ENCODE measurements at places on chromosomes 2 and 18.

DNA sequence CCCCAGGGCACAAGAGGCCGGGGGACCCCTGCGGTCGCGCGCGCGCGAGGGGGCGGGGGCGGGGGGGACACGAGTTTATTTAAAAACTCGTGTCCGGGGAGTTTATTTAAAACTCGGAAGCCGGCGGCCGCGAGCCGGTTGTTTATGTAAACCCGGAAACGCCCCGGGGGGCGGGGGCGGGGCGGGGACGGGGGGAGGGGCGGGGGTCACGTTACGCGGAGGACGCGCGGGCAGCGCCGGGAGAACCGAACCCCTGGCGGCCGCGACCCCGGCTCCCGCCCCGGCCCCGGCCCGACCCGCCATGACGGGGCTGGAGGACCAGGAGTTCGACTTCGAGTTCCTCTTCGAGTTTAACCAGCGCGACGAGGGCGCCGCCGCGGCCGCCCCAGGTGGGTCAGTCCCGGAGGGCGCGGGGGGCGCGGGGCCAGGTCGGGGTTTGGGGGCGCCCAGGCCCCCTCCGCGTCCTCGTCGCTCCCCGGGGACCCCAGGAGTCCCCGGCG lies 4.4 kb downstream of the NFATC1 start:
- DNase-seq, result peak; percentile 57

- DNase-seq, result no peak
These were observed 31.0 kb upstream of the ALLC start for GRCh38 chr2:3626812-3627499.

DNA sequence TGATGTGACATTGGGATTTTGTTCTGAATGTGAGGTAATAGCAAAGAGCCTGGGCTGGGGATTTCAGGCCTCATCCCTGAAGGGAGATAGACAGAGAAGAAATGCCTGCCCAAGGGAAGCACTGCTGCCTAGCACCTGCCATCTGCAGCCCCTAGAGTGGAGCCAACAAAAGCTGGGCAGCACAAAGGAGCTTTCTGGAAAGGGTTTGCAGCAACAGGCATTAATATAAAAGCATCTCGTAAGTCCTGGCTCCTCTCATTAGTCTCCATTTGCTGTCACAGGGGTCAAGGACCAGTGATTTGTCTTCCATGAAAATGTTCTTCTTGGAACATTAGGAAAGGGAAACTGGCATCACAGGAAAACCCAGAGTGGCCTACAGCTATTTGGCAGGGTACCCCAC lies 157.2 kb upstream of the SLC14A2 start:
- no peak for DNase-seq

GRCh38 chr18:10297086-10297485 lies 157.3 kb upstream of the APCDD1 start:
- DNase-seq, result no peak

DNA sequence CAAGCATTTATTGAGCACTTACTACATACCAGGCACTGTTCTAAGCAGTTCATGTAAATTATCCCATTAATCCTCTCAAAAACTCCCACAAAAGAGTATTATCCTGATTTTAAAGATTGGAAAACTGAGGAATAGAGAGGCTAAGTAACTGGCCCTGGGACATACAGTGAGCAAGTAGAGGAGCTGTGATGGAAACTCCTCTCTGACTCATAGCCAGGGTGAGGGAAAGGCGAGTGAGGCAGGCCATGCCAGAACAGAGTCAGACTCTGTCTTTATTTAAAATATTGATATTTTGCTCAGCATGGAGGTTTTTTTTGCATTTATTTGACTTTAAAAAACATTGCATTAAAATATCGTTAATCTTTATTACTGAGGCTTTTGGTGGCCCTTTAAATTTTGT lies 208.0 kb downstream of the LOXHD1 start:
- no peak for DNase-seq

GRCh38 chr2:175167076-175167791 lies 769 bp downstream of the ATF2 start:
- no peak for DNase-seq

GRCh38 chr2:226334981-226335720 lies 464.5 kb downstream of the IRS1 start:
- no peak for DNase-seq

DNA sequence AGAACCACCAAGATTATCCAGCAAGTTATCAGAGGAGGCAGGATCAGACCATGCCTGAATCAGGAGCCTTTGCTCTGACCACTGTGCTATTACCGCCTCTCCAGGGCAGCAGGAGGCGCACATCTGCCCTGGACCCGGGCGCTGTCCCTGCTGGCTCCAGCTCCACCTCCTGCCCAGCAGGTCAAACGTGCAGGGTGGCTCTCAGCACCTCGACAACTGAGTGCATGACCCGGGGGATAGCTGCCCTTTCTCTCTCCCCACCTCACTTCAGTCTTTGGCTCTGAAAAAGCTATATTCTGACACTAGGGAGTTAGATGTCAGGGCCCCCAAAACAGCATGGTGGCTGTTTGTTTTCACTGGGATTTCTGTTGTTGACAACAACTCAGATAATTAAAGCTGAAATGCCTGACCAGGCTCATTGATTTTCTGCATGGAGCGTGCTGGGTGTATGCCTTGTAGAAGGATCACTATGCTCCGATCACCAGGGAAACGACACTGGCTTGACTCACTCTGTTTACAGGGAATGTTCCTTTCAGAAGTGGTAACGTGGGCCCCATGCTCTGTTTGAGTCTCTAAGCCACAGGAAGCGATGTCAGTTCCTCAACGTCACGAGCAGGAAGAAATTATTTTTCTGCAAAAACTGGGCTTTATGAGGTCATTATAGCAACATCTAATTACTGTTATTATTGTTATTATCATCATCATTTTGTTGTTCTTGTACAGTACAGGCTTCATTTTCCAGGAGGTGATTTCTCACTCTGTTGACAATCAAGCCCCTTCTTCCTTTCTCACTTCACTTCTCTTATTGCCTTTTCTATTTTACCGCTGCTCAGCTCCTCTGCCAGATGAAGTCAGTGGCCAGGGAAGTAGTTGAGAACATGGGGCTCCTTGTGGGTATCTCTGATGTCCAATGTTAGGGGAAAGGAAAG lies 125.6 kb downstream of the PLB1 start:
- DNase-seq, result no peak

GRCh38 chr2:238330391-238330790 lies 10.1 kb downstream of the TRAF3IP1 start:
- DNase-seq, result no peak

DNA sequence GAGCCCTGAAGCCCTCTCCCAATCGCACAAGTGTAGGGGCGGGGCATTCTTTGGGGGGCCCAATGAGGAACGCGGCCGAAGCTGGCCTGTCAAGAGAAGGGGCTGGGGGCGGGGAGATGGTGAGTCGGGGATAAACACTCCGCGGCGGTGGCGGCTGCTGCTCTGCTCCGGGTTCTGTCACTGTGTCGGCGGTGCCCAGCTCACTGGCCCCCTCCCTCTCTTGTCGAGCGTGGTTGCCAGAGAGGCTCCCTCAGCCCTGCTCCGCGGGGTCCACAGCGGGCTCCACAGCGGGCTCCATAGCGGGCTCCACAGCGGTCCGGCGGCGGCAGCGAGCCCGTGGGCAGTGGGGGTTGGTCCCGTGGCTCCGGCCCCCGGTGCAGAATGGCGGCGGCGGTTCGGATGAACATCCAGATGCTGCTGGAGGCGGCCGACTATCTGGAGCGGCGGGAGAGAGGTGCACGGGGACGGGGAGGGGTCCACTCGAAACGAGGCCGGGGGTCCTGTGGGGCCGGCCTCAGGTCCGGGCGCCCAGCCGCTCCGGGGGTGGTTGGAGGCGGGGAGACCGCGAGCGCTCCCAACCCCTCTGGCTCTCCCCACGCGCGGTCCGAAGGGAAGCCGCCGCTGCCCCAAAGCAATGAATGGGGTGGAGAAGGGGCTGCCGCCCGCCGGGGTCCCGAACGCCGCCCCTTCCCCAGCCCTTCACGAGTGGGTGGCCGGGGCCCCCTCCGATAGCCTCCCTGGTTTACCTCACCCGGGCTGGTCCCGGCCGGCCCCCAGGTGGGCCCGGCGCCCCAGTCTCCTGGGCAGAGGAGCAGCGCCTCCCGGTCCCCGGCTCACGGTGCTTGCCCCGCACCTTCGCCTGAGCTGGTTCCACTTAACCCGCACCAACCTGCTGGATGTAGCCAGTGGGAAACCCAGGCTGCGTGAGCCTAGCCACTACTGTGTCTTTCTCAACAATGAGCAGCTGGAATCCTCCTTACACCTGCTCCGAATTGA lies at the start of gene MXD1:
TSS of gene MXD1 (plus strand) at position 160 of the 996 bp plus-strand sequence. CDS start at position 382, 222 bp downstream.
- peak; percentile 86 for DNase-seq

GRCh38 chr18:78865771-78866310 lies 113.8 kb upstream of the SALL3 start:
- no peak for DNase-seq

DNA sequence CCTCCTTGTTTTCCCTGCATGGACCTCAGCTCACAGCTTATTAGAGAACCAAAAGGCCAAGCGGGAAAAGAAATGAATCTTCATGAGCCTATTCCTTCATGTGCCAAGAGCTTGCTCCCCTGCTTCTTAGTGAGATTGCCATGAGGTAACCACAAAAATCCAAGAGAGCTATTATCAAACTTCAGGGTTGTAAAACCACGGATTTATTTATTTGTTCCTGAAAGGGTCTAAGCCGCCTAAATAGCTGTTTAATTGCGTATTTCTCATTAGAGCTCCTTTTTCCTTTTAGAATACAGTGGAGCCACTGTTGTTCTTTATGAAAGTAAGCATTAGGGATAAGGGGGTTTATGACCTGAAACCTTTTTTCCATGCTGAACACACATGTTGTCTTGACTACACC lies 58.0 kb downstream of the SRD5A2 start:
- no peak for DNase-seq

GRCh38 chr2:190881598-190882410 lies 1.2 kb downstream of the GLS start:
- peak; percentile 61 for DNase-seq

DNA sequence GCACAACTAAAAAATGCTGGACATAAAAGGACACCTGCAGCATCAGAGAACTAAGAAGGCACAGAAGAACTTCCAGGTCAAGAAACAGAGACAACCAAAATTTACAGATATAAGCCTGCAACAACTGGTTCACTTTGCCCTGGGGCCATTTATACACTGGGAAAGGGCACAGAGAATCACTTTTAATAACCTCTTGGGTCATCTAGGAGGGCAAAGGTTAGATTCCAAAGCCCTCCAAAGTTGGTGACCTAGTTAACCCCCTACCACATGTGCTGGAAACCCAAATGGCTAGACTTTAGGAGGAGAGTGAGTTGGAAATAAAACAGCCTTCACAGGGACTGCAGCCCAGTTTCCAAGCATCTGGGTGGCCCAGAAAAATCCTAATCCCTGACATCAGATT lies 3.3 kb downstream of the RNU4ATAC start:
- no peak for DNase-seq

DNA sequence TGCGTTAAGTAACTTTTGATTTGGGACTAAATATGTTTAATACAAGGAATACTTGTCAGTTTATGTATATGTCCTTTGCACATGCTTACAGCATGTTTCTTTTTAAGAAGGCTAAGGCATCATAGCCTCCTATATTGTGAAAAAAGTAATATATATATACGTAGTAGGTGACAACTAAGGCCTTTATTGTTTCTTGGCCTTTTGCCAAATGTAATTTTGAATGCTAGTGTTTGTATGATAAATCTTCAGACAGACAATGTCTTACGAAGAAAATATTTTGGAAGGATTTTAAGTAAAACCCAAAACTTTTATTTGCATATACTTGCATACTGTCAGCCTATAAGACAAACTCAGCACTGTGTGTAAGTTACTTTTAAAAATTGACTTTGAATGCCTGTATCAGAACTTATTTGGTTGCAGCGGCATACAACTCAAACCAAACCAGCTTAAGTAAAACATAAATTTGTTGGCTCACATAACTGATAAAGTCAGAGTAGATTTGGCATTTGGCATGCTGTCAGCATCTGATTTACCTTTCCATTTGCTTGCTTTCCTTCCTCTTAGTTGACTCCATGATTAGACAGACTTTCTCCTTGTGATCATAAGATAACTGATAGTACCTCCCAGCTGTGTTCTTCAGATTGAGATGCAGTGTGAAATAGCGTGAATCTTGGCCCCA lies 24.4 kb downstream of the UBE2E3 start:
- DNase-seq, result no peak

DNA sequence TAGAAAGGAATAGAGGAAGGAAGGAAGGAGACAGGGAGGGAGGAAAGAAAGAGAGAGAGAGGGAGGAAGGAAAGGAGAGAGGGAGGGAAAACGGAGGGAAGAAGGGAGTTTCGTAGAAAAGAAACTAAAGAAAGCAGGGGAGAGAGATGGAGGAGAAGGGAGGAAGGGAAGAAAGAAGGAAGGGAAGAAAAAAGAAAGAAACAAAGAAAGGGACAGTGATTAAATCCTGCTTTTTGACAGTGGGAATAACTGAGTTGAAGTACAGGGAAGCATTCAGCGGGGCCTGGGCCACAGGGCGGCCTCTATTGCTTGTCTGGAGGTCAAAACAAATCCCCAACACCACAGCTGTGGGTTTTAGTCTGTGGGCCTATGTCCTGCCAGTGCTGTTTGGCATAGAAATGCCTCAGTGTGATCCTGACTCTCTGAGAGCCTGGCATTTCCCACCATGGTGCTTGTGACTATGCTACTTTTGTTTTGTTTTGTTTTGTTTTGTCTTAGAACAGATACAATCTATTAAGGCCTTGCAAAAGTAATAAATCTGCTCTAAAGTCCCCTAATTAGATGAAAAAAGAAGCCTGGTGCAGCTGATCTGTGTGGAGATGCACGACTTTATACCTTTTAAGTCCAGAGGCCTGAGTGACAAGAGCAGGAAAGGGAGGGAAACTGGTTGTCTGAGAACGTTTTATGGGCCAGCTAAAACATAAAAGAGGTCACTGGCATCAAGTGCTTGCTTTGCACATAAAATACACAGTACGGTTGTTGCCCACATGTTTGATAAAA lies 40.0 kb downstream of the IL1RL2 start:
- no peak for DNase-seq

DNA sequence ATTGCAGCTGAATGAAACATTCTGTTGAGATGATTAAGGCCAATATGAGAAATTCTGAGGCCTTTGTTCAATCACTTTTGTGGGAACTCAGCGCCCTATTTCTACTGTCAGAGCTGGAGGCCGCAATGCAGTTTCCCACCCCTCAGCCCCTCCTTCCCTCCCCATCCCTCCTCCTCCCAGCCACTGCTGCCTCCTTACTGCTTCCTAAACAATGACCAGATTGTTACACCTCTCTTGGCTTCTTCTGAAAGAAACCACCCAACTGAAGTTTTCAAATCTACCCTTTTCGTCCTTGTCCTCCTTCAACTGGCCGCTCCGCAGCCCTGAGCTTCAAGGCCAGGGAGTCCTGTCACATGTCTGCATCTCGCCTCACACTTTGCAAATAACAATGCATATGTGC lies 36.7 kb upstream of the MAPK4 start:
- DNase-seq, result no peak

DNA sequence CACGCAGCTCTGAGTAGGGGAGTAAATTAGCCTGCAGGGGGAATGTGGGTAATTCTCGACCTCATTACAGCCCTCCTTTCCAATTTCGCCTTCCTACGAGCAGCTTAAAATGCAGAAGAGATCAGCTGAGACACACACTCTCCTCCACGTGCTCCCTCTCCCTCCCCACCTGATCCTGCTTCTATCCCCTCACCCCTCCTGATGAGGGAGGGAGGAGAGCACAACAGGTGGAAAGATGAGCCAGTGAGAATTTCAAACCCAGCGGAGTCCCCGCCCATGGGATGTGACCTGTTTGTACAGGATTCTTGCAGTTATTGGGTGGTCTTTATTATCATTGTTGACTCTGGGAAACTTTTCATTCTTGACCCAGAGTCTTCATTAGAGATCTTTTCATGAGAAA lies 35.5 kb downstream of the DDX18 start:
- no peak for DNase-seq

Data from activated gamma-delta T cell (primary cell).